ENCODE measurements at places on chromosomes 7 and 10. TPM values are rescaled to one million over a fixed set of nuclear protein-coding genes. Genes with fewer than 3 reads are reported as not detected.

- H3K4me3 ChIP-seq = no peak overlapping the region
- no peak overlapping the region for H3K27ac ChIP-seq
- no peak for DNase-seq
- H3K27me3 ChIP-seq = no peaks in the 10 kb centered on the region
- H3K4me1 ChIP-seq = no peaks in the 10 kb centered on the region
Observed at GRCh38 chr10:78768876-78769275, 299.9 kb upstream of the ZMIZ1 start.

GRCh38 chr10:1197384-1197783 is 141.2 kb downstream of the WDR37 start:
- no peaks in the 10 kb centered on the region for H3K36me3 ChIP-seq
- H3K27ac ChIP-seq = no peak overlapping the region
- H3K27me3 ChIP-seq = no peaks in the 10 kb centered on the region
- DNase-seq = no peak
- H3K4me3 ChIP-seq = no peak overlapping the region
- H3K4me1 ChIP-seq = peaks cover 14% of the 10 kb centered on the region

Gene KCNH2
- 2.6 TPM for total RNA-seq

Gene GNAT3
- not detected for total RNA-seq

DNA sequence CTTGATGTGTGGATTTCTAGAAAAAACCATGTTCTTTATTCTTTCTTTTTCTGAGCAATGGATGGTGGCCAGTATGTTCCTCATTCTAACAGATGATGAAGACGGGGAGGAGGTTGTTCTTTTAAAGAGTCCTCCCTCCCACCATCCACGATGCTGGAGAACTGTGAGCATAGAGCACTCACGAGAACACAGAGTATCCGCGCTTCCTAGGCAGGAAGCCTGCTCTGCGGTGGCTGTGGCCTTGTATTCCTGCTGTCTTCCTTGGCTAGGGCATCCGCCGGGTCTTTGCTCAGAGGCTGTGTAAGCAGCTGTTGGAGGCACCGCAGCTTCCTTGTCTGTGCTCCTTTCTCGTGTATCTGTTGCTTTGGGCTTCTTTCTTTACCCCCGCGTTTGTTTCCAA is 214.2 kb downstream of the CCDC3 start:
- no peaks in the 10 kb centered on the region for H3K36me3 ChIP-seq
- DNase-seq = no peak
- H3K27ac ChIP-seq = no peak overlapping the region
- no peaks in the 10 kb centered on the region for H3K4me1 ChIP-seq
- no peak overlapping the region for H3K4me3 ChIP-seq

- no peaks in the 10 kb centered on the region for H3K36me3 ChIP-seq
- no peak overlapping the region for H3K27ac ChIP-seq
- H3K4me1 ChIP-seq = no peaks in the 10 kb centered on the region
- DNase-seq = no peak
- no peaks in the 10 kb centered on the region for H3K27me3 ChIP-seq
- no peak overlapping the region for H3K4me3 ChIP-seq
Observed at GRCh38 chr7:41503438-41503837, 199.5 kb downstream of the INHBA start.

Gene CYP2C18
- not detected for total RNA-seq

DNA sequence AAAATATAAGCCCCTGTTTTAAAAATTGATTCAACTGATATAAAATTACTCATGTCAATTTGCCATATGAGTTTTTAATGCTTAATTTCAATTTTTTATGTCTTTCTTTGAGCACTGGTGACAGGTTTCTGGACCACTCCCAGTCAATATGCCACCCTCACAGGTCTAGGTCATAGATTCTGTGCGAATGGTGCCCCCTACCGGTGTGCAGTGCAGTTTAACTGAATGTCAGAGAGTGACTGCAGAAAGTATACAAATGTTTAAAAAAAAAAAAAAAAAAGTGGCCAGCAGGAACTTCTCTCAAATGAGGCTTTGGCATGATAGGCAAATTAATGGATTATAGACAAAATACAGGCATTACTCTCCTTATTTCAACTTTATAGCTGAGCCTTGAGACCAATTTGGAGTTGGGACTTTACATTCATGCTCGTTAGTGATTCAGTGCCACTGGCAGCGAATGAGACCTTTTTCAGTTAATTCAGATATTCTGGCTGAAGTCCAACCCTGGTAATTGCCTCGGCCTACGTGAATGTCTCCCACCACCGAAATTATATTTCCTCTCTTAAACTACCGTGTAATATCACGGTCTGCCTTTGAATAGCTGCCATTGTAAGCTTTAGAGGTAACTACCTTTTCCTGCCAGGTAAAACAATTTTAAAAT is 427.6 kb downstream of the PHTF2 start:
- no peaks in the 10 kb centered on the region for H3K36me3 ChIP-seq
- DNase-seq = no peak
- H3K4me1 ChIP-seq = no peaks in the 10 kb centered on the region
- H3K27ac ChIP-seq = no peak overlapping the region
